ENCODE measurements at places on chromosomes 3 and 15.
A peak's percentile ranks its signal among the peaks of the same experiment; 100 is the strongest.

DNA sequence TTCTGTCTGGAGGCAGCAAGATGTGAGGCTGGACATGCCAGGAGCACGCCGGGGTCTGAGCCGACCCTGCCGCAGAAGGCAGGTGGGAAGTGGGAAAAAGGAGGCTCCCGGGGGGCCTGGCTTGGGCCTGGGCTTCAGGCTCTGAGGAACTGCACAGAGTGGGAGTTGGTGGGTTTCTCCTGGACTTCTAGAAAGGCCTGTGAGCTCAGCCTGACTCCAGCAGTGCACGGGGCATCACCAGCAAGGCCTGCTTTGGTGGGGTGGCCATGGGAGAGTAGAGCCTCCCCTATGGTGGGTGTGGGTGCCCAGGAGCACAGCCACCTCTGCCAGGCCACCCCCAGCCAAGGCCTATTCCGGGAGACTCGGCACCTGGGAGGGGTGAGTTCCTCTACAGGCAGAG is 18.1 kb upstream of the SLC41A3 start:
- peak; percentile 6 for DNase-seq

DNA sequence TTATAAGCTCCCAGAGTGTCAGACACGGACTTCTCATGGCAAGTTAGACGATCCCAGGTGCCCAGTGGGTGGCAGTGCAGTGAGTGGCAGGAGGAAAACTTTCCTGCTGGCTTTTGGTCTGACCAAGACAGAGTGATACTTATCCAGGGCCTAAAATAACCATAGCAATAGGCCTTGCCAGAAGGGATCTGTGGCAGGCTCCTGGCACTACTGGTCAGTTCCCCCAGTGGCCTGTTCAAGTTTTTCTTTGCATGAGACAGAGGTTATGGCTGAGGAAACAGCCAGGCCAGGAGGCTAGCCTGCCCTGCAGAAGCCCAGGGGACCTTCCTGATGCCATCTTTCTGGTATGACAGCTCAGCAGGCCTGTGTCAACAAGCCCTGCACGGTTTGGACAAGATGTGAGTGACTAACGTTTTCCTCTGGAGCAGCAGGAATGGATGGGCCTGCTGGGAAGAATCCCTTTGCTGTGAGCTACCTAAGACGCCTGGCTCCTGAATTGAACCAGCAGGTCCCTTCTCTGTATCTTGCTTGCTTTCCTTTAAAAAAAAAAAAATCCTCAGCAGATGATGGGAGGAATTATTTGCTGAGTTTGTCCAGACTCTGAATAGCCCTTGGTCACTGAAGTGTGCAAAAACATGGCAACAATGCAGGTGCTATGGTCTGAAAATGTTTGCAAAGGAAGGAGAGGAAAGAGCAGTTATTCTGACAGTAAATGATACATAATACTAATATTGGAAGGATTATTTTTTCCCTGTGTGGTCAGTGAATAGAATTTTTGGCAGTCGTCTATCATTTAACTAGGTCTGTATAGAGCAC is 18.0 kb downstream of the SCG5 start:
- peak; percentile 35 for DNase-seq

GRCh38 chr15:35784745-35785144 is 238.8 kb upstream of the DPH6 start:
- peak; percentile 8 for DNase-seq

GRCh38 chr3:111588527-111588926 is 6.6 kb downstream of the ZBED2 start:
- DNase-seq, result no peak

DNA sequence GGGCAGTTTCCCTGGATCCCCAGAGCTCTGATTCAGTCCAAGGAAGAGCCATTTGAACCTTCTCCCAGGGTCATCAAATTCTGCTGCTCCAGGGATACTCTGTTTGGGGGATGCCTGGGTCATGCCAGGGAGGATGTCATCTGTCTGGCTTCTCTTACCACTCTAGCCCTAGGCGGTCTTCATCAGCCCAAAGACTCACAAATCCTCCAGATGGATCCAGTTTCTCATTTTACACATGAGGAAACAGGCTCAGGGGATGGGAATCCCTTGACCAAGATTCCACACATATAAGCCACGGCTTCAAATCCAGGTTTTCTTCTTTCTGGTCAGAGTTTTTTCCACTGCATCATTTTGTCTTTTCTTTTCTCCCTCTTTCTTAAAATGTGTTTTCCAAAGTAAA is 36.7 kb downstream of the SLC28A1 start:
- DNase-seq, result no peak

DNA sequence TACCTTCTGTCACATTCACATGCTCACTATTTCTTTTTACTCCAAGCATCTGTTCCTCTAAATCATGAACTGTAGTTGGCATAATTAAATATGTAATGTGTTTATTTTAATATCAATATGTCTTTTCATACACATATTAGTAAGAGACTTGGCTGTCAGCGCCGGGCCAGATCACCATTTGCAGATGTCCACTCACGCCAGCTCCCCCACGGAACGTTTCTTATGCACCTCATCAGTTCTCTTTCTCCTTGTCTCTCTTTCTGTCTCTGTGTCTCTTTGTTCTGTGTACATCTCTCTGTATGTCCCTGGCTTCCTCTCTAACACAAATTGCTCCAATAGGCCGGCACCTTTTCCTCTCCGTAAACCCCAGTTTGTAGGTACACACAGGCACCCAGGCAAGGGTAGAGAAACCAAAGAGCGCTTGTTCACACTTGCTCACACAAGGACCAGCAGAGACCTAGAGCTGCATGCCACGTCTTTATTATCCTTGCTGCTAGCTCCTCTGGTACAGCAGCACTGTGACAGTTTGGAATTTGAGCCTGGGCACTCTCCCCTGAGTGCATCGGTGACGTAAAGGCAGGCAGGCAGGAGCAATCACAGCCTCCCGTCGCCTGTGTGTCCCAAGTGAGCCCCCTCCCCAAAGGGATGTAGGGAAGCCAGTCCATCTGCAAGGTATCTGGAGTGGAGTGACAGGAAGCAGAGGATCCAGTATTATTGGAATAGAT is 40.4 kb downstream of the CACNA1D start:
- DNase-seq, result no peak

GRCh38 chr3:5087209-5087608 is 34.9 kb upstream of the ARL8B start:
- no peak for DNase-seq
